ENCODE measurements at places on chromosomes 5 and 9.

DNA sequence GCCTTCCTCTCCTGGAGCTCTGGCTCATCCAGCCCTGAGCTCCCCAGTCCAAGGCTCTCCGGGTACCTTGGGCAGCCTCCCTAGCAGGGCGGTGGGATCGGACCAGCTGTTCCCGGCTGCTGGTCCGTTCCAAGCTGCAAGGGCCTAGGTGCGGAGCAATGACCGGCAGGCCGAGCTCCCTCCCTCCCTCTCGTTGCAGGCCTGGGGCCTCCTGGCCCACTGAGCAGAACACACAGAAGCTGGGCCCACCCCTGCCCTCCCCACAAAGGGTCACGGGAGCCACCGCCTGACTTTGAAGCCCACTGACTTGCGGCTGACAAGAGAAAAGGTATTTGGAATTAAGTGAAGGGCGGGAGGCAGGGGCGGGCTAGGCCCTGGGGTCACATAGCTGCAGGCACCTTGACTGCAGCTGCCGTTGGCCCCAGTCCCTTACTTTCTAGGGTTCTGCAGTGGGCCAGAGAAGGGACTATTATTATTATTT, 104.7 kb upstream of the IER5L start:
- no peak for DNase-seq

DNA sequence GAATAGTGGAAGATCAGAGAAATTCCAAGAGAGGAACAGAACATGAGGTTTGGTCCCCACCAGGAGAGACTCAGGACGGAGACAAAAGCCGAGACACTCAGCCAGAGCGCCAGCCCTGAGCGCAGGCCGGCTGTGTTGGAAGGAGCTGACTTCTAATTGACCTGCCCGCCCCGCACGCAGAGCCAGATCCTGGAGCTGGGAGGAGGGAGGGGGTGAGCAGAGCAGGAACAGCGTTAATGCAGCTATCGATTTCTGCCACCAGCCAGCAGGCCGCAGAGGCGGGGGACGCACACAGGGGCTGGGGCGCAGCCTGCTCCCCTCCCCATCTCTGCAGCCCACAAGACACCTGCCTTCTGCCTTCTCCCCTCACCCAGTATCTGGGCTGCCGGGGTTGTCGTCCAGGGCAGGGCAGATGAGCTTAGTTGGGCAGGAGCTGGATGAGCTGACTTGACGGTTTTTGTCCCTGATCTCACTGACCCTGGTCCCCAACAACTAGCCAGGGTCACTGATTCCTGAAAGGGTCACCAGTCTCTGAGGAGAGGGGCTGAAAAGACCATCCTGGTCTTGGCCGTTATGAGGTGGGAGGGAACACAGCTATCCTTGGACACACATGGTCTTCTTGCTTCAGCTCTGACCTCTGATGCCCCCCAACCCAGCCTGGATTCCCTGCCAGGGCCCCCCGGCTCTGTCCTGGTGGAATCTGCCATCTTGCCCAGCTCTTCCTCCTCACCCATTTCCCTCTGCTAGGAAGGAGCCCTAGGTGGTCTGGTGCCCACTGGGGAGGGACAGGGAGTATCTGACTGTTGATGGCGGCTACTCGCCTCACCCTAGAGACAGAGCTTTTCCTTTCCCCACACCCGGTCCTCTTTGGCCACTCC, 29.8 kb downstream of the CXXC5 start:
- no peak for DNase-seq

DNA sequence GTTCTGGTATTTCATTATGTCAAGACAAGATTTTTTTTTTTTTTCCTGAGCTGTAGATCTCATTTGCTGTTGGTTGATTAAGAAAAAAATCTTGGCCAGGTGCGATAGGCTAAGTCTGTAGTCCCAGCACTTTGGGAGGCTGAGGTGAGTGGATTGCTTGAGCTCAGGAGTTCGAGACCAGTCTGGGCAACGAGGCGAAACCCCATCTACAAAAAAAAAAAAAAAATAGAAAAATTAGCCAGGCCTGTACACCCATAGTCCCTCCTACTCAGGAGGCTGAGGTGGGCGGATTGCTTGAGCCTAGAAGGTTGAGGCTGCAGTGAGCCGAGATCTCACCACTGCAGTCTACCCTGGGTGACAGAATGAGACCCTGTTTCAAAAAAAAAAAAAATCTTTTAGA, 12.2 kb downstream of the CDC42SE2 start:
- DNase-seq: no peak

DNA sequence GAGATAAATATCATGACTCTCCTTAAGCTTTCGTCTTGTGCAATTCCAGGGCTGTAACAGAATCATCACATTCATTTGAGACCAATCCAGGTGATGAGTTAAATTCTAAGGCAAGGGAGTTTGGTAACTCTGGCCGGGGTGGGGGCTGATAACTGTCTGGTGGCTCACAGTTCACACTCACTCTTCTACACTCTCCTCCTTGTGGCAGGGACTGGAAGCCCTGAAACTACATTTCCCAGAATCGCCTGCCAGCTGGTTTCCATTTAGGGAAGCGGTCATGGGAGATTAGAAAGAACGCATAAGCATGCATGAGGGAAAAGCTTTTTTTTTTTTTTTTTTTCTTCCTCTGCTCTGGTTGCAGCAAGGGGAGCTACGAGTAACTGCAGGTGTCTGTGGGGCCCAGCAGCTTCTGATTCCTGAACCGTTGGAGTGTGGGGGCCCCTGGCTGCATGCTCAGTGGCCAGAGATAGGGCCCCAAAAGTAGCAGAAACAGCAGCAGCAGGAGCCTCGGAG, 154.8 kb upstream of the TBC1D2 start:
- peak; percentile 66 for DNase-seq

- DNase-seq: peak; percentile 30
Measured at GRCh38 chr5:56640763-56641406, 174.5 kb upstream of the MAP3K1 start.

DNA sequence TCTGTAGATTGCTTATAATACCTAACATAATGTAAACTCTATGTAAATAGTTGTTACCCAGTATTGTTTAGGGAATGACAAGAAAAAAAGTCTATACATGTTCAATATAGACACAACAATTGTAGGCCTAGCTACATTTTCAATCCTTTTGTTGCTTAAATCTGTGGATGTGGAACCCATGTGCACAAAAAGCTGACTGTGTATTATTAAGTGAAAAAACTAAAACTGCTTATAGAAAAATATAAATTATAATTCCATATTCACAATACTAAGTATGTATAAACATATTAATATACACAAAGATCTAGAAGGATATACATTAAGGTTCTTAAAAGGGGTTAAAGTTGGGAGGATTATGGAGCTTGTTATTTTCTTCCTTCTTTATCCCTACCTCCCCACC, 188.7 kb downstream of the PIK3R1 start:
- no peak for DNase-seq

GRCh38 chr9:35734096-35734495, 1.6 kb downstream of the CREB3 start:
- DNase-seq: no peak

- no peak for DNase-seq
Measured at GRCh38 chr5:17312358-17312757, 94.9 kb downstream of the BASP1 start.

- peak; percentile 67 for DNase-seq
Measured at GRCh38 chr5:150138551-150139265, 16.9 kb downstream of the PDGFRB start.

- DNase-seq: no peak
Measured at GRCh38 chr9:75930190-75930589, 39.7 kb downstream of the PCSK5 start.

DNA sequence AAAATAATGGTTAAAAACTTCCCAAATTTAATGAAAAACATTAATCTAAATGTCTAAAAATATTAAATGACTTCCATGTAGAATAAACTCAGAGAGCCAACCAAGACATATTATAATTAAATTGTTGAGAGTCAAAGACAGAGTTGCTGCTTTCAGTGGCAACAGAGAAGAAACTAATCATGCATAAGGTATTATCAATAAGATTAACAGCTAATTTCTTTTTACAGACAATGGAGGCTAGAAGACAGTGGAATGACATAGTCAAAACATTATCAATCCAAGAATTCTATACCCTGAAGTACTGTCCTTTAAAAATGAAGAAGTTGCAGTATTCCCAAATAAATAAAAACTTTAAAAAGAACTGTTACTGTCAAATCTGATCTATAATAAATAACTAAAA, 268.7 kb downstream of the IRX2 start:
- DNase-seq: no peak

- no peak for DNase-seq
Measured at GRCh38 chr9:115691693-115692092, 461.9 kb upstream of the PAPPA start.

- DNase-seq: no peak
Measured at GRCh38 chr5:173394701-173395100, 66.5 kb upstream of the STC2 start.

DNA sequence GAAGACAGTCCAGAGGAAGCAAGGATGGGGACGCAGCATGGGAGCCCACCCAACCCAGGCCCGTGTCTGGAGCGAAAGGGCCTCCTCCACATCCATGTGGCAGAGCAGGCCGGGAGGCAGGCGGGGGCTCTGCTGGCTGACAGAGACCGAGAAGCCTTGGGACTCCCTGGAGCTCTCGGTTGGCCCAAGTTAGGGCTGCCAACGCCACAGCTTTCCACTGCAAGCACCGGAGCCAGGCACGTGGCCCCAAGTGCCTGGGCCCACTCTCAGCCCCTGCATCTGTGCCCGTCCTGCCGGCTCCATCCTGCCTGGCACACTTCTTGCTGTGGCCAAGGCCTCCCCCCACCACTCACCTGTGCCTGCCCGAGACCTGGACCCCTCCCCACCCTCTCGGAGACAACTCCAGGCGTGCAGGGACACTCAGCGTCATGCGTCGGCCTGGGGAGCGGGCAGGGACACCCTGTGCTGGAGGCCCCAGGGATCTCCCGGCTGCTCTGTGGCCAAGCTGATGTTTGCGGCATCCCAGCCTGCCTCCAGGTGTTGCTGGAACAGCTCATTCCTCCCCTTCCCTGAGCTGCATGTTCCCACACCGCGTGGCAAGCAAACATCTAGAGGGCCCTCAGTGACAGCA, 31.5 kb downstream of the SLC6A3 start:
- DNase-seq: no peak

GRCh38 chr9:34589636-34590380, at the start of gene CNTFR:
Gene CNTFR (minus strand): TSS chr9:34589724. CDS start chr9:34568981, 20,743 bp downstream.
- no peak for DNase-seq

GRCh38 chr9:86069206-86069869, 30.0 kb downstream of the GOLM1 start:
- no peak for DNase-seq

GRCh38 chr5:91095786-91096385, 287.2 kb downstream of the ARRDC3 start:
- no peak for DNase-seq

DNA sequence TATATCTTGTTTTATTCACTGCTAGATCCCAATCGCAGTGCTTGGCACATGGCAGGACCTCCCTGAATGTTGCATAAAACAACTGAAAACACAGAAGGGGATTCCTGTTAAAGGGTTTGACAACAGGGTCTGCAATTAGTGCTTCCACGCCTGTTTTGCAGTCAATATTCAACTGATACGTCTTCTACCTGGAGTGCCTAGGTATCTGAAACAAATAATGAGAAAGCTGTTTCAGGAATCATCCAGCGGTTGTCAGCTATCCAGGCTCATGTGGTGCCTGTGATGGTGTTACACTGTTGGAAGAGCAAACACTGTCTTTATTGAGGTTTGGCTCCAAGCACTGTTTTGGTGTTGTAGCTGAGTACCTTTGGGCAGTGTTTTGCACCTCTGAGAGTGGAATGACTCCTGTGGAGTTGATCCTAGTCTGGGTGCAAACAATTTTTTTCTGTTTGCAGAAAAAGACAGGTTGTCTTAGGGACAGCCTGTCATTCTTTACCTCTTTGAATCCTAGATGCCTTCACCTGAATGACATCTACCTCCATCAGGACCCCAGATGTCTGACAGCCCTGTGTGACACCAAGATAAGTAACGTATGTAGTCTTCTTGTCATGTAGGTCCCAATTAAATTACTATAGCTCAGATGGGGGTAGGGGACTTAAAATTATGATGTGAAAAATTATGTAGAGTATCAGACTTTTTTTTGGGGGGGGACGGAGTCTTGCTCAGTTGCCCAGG, 14.8 kb upstream of the MATR3 start:
- DNase-seq: no peak

DNA sequence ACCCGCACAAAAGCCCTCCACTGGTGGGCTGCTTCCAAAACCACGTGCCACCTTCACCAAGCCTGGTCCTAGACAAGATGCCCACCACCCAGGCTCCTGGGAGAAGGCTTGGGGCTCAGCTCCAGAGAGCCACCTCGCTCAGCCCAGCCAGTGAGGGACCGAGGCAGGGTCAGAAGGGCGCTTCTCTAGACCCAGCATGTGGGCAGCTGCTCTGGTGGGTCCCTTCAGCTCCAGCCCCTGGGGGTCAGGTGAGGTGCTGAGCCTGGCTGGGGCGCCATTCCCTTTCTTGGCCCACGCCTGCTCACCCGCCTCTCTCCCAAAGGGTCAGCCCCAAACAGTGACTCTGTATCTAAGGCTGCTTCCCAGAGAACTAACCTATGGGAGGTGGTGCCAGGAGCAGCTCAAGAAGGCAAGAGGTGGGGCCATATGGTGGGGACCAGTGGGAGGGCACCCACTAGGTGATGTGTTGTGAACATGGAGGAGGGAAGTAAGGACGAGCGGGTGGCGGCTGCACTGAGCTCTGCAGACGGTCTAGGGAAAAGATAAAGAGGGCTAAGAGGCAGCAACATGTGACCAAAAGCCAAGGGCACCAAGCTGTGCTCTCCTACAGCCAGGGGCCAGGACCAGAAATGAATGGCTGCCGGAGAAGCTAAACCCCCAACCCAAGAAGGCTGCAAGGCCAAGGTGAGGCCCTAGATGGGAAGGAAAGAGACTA, 79.3 kb downstream of the CAMSAP1 start:
- no peak for DNase-seq

GRCh38 chr5:45639040-45639439, 57.1 kb downstream of the HCN1 start:
- DNase-seq: no peak

- no peak for DNase-seq
Measured at GRCh38 chr5:149754172-149754880, 24.2 kb downstream of the PPARGC1B start.

DNA sequence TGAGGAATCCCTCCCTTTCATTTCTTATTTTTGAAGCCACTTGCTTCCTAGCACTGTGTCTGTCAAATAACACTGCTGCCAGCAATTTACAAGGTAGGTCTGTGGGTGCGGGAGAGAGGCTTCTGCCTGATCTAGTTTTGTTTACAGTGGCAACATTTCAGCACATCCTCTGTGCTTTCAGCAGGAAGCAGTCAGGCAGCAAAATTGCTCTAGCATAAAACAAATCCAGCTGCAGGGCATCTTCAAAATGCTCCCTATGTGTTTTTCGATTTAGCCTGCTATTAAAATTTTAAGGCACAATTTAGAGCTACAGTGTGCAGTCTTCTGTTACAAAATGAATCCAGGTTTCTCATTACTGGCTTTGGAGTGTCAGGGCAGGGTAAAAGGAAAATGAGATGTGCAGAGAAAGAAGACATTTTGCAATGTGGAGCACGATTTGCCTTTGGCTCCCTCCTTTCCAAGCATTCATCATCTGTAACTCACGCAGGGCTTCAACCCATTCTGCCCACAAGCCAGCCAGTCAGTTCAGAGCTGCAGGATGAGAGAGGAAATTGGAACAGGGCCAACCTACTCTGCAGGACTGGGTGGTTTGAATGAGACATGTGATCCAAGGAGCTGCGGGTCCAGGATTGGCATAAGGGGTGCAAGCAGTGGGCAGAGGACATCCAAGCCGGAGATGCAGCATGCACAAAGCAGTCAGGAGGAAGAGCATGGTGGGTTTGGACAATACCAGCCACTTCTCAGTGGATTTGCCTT, 143.4 kb upstream of the APC start:
- no peak for DNase-seq

Data from muscle of back (tissue), 13 donors.